Erythroblast (primary cell): ENCODE measurements at places on chromosomes 5 and 9.

DNA sequence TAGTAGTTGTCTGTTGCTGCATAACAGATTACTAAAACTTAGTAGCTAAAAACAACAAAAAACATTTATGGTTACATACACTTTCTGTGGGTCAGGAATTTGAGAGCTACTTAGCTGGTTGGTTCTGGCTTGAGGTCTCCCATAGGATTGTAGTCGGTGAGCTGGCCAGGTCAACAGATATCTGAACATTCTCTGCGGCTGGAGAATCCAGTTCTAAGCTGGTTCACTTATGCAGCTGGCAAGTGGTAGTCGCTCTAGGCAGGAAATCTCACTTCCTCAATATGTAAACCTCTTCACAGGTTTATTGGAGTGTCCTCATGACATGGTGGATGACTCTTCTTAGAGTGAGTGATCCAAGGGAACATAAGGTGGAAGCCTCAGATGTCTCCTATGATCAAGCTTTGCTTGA is 65.7 kb upstream of the TNFAIP8 start:
- DNase-seq = no peak

DNA sequence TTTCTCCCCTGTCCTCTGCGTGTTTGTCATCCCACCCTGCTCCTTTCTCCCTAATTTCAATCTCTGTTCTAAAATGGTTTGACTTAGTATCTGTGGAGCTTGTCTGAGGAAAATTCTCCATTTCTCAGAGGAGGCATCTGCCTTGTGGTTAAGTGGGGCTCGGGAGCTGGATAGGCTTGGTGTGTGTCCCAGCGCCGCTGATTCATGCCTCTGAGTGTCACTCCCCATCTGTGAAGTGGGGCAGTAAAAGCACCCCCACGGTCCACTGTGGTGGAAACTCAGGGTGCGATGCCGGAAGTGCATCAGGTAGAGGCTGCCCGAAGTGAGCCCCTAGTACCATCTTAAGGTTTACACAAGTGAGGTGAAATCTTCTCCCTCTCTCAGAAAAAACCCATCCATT is 37.6 kb downstream of the LRSAM1 start:
- no peak for DNase-seq

- DNase-seq = no peak
Observed at GRCh38 chr5:169629847-169630548, 7.1 kb upstream of the DOCK2 start.

DNA sequence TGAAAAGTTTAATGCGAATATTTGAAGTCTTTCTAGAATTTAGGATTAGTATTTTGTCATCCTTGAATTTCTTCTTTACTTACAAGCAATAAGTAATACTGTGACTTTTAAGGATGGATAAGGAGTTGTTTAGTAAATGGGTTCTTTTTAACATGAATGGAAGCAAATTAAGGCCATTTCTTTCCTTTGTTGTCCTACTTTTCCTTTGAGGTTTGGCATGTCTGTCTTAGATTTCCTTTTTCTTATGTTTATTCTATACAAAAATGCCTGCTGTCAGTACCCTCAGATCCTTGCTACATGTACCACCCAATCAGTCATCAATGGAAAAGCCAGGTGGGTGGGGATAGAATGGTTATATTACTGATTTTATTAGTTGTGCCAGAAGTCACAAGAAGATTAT is 10.2 kb downstream of the STX17 start:
- DNase-seq = no peak

DNA sequence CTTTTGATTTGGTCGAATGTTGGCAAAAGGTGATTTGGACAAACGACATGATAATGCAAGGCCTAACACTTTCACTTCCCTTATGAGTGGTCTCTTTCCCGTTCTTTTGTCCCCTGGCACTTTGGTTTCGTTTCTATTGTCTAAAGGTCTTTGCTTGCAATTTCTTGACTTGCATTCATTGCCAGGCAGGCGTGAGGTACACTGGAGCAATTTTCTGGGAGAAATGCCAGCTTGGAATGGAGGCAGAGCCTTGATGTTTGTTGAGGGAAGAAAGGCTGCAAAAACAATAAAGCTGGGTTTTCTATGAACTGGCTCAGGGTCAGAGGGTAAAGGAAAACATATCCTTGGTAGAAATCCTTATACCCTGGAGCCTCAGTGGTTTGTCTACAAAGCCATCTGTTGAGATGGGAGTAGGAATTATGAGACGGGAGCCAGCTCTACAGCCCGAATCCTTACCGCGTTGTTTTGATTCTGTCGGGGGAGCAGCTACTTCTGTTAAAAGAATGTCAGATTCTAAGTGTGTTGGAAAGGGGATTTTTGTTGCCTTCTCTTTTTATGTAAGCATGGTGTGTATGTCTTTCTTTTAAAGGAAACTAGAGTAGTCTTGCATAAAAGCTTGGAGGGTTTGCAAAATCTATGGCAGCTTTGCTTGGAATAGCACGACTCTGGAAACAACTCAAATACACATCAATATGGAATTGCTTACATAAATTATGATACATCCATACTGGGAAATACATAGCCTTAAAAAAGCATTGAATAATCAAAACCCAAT is 158.9 kb downstream of the RMI1 start:
- DNase-seq = no peak

DNA sequence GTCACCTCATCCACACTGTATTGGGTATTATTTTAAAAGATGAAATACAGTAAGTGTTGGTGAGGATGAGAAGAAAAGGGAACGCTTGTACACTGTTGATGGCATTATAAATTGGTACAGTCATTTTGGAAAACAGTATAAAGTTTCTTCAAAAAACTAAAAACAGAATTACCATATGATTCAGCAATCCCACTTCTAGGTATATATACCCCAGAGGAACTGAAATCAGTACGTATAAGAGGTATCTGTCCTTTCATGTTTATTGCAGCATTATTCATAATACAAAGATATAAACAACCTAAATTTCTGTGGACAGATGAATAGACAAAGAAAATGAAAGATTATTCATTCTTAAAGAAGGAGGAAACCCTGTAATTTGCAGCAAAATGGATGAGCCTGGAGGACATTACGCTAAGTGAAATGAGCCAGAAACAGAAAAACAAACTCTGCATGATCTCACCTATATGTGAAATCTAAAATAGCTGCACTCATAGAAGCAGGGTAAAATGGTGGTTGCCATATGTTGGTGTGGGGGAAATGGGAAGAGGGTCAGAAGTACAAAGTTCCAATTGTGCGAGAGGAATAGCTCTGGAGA is 191.6 kb downstream of the TRIM36 start:
- no peak for DNase-seq

- DNase-seq = no peak
Observed at GRCh38 chr5:132764051-132764450, 13.0 kb downstream of the SEPTIN8 start.

DNA sequence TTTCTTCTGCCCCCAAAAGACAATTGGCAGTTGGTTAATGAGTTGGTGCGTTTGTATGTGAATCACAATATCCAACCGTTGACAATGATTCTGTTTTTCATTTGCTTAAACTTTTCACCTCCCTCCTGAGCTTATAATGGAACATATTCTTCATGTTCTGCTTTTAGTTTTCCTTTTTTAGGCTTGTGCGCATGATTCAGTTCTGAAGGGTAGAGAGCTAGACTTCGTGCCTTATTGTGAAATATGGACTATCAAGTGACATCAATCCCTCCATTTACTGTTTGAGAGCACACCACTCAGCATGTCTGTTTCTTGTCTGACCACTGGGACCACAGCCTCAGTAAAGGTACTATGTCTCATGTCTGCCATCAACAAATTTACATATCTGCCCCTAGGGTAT is 30.5 kb upstream of the LPAR1 start:
- no peak for DNase-seq

- no peak for DNase-seq
Observed at GRCh38 chr5:143101725-143102386, 301.6 kb downstream of the NR3C1 start.

DNA sequence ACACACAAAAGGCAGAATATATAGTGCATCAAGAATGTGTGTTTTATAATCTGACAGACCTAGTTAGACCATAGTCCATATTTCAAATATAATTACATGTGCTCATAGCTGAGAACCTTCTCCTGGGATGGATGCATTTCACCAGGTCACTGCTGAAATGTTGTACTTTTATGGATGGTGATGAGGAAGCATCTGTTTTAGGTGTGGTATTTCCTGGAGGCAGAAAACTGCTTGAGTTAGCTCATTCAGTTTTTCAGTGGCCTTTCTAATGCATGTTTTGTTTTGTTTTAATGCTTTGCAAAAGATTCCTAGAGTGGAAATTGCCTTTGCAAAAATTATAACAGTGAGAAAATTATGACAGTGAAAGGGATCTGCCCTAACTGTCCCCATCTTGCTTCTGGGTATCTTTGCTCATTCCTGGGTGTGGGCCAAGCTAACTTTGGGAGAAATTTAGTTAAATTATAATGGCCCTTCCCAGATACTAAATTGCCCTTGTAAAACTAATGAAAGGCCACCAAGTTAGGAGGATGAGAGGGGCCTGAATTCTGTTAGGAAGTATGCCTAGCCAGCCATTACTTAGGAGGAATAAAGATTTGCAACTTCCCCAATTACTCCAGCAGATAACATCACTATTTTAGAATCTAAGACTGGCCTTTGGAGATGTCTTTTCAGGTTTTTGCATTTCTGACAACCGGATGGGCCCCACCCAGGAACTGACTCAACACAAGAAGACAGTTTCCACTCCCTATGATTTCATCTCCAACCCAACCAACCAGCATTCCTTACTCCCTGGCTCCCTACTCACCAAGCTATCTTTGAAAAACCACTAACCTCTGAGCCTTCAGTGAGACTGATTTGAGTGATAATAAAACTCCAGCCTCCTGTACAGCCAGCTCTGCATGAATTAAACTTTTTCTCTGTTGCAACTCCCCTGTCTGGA is 7.0 kb upstream of the IL12B start:
- peak; percentile 8 for DNase-seq

- no peak for DNase-seq
Observed at GRCh38 chr5:74052441-74053221, 426.6 kb downstream of the ARHGEF28 start.
